ENCODE measurements at places on chromosomes 4 and X. TPM values are rescaled to one million over a fixed set of nuclear protein-coding genes. Genes with fewer than 3 reads are reported as not detected.

- DNase-seq: no peak
Measured at GRCh38 chr4:56671373-56671772, 9.7 kb downstream of the HOPX start.

DNA sequence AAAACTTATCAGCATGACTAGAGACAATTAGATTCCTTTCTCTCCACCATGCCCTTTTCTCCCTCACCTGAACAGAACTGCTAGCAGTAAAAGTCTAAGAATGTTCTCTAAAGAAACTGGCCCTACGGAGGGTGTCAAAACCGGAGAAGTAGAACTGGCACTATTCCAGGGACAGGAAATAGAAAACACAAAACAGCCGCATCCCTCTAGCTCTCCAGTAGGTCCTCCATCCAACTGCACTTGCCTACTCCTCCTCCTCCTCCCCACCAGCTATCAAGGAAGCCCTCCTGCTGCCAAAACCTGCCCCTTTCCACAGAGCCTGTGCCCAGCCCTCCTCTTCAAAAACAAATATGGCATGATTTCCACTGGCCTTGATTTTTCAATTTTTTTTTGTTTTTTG is 28.4 kb downstream of the FUNDC1 start:
- DNase-seq: no peak

DNA sequence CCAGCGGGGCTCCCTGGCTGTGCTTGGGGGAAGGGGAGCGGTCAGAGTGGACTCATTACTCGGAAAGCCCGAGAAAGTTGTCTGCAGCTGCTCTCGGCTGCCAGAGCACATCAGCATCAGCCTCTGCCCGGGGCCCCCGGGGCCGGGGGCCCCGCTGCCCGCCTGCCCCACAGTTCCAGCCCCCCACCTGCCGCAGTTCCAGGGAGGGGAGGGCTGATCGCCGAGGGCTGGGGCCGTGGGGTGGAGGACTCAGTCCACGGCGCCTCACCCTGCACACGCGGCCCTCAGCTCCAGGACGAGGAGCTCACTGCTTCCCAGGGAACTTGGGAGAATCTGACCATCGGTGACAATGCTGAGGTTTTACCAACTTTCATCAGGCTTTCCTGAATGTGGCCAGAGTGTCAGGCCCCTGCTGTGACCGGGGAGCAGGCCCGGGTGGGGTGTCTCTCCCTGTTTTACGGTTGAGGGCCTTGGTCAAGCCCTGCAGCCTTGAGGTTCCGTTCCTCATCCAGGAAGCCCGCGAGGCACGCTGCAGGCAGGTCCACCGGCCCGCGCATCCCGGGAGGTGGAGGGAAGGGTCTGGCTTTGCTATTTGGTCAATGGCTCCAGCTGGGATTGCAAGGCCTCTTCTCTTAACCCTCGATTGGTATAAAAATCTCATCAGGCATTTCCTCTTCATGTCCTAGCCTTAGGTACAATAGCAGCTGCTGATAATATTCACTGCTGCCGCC is 57.2 kb downstream of the CPZ start:
- no peak for DNase-seq

- DNase-seq: no peak
Measured at GRCh38 chr4:151035911-151036310, 20.8 kb upstream of the LRBA start.

DNA sequence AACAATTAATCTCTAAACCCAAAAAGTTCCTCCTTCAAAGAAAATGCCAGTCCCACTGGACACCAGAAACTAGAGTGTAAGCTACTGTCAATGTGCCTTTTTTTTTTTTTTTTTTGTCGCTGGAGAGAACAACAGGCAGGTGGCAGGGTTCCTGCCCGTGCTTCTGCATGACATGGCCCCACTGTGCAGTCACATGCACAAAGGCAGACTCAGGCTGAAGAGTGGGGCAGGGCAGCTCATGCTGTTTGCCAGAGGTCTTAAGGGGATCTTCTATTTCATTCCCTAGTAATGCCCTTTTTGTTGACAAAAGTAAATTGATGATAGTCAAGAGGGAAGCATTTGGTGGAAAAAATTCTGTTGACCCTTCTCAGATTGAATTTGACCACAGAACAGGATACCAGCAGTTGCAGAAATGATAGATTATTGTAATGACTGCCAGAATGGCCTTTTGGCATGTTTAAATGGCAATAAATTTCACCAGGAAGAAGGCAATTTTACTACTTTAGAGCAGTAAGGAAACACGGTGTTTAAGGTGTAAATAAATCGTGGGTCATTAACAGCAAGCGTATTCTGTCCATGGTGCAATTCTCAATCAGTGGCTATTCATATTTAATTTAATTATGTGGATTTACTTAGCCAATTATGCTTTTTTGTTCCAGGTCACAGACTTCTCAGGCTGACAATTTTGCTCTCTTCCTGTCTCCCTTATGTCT is 80.9 kb downstream of the NKX6-1 start:
- no peak for DNase-seq

DNA sequence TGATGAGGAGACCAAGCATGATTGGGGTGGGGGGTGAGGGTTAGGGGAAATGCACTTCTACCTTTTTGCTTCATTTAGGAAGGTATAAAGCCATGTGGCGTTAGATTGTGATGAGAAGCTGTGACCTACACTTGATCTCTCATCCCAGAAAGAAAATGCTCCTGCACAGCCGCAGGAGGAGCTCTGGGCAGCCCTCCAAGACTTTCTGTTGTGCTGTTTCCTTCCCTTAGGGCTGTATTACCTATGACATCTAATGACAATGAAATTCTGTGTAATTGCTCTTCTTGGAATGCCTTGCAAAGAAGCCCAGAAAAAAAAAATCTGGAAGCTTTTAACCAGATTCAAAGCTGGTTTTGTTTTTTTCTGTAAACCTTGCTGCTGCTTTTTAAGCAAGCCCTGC is 13.4 kb downstream of the PRPS2 start:
- DNase-seq: no peak

- DNase-seq: no peak
Measured at GRCh38 chr4:95644417-95644816, 95.6 kb upstream of the UNC5C start.

- DNase-seq: peak; percentile 62
Measured at GRCh38 chr4:54165438-54165837, 63.7 kb upstream of the PDGFRA start.

DNA sequence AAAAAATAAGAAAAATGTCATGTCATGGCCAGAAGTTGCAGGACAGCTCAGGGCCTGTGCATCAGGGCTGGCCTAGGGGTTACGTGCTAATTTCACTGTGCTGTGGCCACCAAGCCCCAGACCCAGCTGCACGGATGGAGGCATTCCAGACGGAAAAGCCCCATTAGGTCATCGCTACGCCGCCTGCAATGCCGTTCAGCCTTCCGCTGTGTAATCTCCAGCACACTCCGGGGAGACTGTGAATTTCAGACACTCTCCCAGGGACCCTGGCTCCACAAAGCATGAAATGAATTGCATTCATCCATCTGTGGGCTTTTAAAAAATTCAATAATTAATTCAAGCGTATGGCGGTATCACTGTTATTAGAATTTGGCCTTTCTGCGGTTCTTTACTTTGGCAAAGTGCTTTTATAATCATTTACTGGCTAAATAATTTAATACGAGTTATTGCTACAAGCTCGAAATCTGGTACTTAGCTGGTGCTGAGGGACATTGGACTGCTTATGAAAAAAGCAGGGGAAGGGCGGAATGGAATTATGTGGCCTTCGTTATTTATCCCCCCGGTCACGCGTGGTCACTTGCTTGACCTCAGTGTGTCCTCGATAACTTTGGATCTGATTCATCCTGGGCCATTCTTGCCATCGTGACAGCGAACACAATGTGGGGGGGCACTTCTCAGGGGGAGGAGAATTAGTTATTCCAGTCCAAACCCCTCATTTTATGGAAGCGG is 9.0 kb upstream of the NSG1 start:
- DNase-seq: peak; percentile 67

- no peak for DNase-seq
Measured at GRCh38 chr4:100679926-100680325, 162.1 kb upstream of the EMCN start.

DNA sequence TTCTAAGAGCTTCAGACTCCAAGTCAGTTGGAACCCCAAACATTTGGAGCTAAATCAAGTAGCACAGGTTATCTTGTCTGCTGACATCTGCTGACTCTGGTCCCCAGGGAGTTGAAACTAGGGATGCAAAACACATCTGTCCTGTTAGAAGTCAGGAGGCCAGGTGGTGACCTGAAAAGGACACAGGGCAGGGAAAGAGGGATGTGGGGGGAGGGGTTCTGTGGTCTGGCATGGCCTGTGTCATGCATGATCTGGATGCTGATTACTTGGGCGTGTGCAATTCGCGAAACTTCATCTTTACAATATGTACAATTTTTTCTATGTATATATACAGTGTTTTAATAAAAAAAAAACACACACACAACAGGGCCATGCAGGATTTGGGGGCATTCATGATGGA is 55.3 kb downstream of the FHDC1 start:
- DNase-seq: no peak

GRCh38 chrX:147679356-147680005 is 232.2 kb upstream of the FMR1 start:
- peak; percentile 13 for DNase-seq

- DNase-seq: peak; percentile 34
Measured at GRCh38 chrX:19673375-19674040, 158.2 kb upstream of the MAP3K15 start.

GRCh38 chr4:173039617-173040577 is 128.7 kb upstream of the GALNT7 start:
- DNase-seq: peak; percentile 54

DNA sequence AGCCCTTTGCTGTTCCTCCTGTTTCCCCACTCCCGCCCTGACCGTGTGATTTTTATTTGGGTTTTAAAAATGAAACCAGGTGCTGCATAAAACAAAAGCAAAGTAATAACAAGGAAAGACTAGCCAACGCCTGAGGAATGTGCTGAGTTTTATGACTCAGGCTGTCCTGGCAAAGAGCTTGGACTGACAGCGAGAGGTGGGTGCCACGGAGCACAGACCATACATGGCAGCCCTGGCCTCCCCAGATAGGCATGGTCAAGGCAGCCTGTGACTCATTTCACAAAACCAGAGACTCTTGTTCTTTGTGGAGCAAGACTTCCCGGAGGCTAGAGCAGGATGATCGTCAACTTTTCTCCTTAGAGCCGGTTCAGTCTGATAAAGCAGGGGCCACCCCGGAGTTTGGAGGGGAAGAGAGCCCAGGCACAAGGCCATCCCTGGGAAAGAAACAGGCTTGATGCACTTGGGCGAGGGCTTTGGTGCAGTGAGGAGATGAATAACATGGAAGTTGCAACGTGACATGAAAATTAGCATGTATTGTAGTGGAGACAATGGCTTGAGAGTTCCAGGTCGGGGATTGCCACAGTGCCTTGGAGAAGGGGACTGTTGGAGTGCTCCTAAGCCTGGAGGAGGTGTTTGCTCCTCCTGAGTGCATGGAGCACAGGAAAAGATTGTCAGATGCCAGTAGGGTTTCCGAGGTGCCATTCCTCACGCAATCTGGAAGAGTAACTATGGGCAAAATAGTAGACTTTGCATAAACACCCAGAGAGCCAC is 54.8 kb downstream of the C4orf51 start:
- DNase-seq: peak; percentile 79

GRCh38 chr4:188955066-188955465 is 815.8 kb downstream of the TRIML1 start:
- DNase-seq: no peak

Gene SLC6A8
- total RNA-seq: 27.0 TPM

Gene AREG
- 10.1 TPM for total RNA-seq

Gene NKX3-2
- 0.24 TPM for total RNA-seq

Gene SPANXB1
- not detected for total RNA-seq

Gene MAGEA8
- total RNA-seq: 4.3 TPM

Gene CYTL1
- total RNA-seq: 4.8 TPM

Gene TKTL1
- 22.4 TPM for total RNA-seq
